ENCODE measurements at places on chromosomes 2 and 18.

GRCh38 chr18:76429262-76430126 is 65.5 kb downstream of the ZNF516 start:
- no peak for DNase-seq

GRCh38 chr18:9048236-9048635 is 54.3 kb upstream of the NDUFV2 start:
- no peak for DNase-seq

DNA sequence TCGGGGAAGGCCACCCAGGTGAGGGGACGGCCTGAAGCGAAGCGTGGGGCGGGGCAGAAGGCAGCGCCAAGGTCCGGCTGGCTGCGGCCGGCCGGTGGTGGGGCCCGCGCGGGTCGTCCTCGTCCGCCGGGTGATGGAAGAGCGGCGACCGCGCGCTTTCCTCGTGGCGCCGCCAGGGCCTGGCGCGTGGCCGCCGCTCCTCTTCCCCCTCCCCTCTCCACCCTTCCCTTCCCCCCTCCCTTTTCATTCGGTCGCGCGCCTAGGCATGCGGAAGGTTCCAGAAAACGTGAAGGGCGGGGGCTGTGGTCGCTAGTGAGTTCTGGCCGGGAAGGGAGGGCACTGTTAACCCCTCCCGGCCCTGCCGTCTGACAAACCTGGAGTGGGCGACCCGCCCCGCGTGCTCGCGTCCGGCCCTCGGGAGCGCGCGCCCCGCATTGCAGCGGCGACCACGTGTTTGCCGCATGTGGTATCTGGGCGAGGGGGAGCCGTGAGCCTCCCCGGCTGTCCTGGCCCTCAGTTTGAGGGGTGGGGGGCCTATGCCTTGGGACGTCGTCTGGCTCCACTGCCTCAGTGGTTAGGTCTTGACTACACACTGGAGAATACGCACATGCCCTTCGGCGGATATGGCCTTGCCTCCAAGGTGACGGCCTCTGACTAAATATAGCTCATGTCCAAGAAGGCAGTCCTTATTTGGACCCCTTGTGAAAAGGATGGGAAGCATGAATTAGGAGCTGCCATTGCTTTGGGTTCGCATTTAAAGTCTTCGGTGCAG is 579 bp downstream of the MAT2A start:
- DNase-seq: no peak

GRCh38 chr2:100291152-100291970 is 30.9 kb downstream of the LONRF2 start:
- DNase-seq: peak; percentile 72

DNA sequence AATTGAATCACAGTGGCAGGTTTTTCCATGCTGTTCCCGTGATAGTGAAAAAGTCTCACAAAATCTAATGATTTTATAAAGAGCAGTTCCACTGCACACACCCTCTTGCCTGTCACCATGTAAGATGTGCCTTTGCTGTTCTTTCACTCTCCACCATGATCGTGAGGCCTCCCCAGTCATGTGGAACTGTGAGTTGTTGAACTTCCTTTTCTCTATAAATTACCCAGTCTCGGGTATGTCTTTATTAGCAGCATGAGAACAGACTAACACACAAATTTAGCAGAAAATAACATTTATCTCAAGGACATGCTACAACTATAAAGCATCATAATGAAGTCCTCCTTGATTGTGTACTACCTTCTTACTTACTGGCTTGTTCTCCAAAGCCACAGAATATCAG is 1526.0 kb downstream of the LRP1B start:
- DNase-seq: no peak

- DNase-seq: no peak
These were observed 25.1 kb upstream of the TMEM214 start for GRCh38 chr2:27007416-27008374.

DNA sequence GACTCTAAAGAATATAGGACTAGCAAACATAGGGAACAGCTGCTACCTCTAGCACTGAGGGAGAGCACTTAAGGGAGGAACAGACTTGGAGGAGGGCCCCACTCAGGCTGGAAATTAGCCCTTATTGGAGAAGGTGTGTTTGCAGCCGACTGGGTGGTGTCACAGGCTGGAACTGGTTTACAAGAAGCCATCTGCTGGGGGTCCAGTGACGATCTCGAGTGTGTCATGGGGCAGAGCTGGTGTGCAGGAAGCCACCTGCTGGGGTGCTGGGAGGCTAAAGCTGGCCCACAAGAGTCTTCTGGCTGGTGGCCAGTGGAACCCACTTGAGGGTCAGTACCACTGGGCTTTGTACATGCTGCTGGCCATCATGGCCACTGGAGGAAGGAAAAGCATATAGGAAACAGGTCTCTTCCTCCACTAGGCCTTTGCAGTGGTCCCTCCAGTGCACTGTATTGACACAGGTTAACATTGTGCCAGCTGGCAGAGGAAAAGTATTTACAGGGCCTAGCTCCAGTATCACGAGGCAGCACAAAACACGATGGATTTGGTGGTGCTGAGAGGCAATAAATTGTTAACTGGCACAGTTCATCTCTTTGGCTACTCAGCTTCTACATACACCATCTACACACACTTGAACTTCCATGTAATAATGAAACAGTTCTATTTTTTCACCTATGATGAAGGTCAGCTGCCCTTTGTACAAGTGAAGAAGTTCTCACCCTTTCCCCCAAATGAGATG is 43.6 kb downstream of the MAP3K20 start:
- no peak for DNase-seq
